ENCODE measurements at places on chromosomes 1 and 21. TPM values are rescaled to one million over a fixed set of nuclear protein-coding genes. Genes with fewer than 3 reads are reported as not detected.

The NCF2 gene
- 2.0 TPM for polyA plus RNA-seq

- DNase-seq: no peak
These were observed 13.4 kb upstream of the TTC22 start for GRCh38 chr1:54814571-54814970.

DNA sequence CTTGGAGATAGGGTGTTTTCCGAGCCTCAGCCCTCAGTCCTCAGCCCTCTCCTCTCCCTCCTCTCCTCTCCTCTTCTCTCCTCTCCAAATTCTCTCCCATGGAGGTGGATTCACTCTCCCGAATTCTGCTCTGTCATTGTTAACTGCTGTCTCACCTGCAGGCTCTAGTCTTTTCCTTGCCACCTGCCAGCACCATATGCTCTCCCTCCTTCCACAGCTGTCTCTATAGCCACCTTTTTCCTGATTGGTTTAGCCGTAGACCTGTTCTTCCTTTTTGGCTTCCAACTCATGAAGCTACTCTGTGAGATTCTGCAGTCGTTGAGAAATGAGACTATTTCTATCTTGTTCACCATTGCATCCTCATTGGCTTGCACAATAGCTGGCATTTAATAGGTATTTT, 19.7 kb downstream of the COG2 start:
- no peak for DNase-seq

- DNase-seq: no peak
These were observed 98.6 kb downstream of the SIK1 start for GRCh38 chr21:43328185-43328957.

Measured in BJ (cell line).